GM23248 (cell line): ENCODE measurements at places on chromosomes 5 and 9. TPM values are rescaled to one million over a fixed set of nuclear protein-coding genes. Genes with fewer than 3 reads are reported as not detected.

Gene OR13C9
- total RNA-seq, result not detected in 2 replicates

Gene NR5A1
- not detected in 2 replicates for total RNA-seq

Gene FBXL7
- total RNA-seq, result 7.5 and 8.7 TPM in 2 replicates

Gene SLCO4C1
- not detected in 2 replicates for total RNA-seq

Gene NEUROG1
- not detected in 2 replicates for total RNA-seq

Gene FOXD4
- total RNA-seq, result 0.63 TPM in 1 of 2 replicates, not detected in the other

Gene STK10
- 21.8 and 28.9 TPM in 2 replicates for total RNA-seq

Gene FOXD4L3
- not detected in 2 replicates for total RNA-seq

Gene KCNV2
- not detected in 2 replicates for total RNA-seq

Gene GTF3C5
- 33.6 and 40.1 TPM in 2 replicates for total RNA-seq

Gene PTPN3
- total RNA-seq, result 0.51 and 1.3 TPM in 2 replicates
